ENCODE measurements at places on chromosomes 3 and 15.

- DNase-seq = no peak
Observed at GRCh38 chr3:126113733-126114442, 30.0 kb upstream of the SLC41A3 start.

DNA sequence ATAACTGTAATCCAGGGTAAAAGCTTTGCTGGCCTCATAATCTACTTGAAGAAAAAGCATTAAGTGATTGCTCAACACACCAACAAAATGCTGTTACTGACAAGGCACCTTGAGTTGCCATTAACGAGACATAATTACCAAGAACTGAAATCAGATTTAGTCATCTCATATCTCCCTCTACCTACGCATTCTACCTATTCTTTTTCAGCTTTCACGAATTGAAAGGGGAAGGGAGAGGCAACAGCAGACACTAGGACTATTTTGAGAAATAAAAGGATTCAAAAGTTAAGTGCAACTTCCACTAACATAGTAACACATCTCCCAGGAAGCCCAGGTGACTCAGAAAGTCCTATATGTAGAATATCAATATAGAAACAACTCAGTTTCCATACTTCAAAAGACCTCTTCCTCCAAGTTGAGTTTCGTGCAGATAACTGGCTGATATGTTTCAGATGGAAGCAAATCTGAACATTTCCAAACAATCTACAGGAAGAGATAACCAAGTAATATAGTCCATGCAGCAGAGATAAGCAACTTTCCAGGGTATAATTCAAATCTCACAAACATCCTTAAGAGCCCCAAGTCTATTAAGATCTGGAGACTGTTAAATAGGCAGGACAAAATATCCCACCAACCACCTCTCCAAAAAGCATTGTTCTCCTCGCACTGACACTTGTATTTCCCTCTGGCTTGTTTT lies 1.9 kb downstream of the OSBPL10 start:
- no peak for DNase-seq

DNA sequence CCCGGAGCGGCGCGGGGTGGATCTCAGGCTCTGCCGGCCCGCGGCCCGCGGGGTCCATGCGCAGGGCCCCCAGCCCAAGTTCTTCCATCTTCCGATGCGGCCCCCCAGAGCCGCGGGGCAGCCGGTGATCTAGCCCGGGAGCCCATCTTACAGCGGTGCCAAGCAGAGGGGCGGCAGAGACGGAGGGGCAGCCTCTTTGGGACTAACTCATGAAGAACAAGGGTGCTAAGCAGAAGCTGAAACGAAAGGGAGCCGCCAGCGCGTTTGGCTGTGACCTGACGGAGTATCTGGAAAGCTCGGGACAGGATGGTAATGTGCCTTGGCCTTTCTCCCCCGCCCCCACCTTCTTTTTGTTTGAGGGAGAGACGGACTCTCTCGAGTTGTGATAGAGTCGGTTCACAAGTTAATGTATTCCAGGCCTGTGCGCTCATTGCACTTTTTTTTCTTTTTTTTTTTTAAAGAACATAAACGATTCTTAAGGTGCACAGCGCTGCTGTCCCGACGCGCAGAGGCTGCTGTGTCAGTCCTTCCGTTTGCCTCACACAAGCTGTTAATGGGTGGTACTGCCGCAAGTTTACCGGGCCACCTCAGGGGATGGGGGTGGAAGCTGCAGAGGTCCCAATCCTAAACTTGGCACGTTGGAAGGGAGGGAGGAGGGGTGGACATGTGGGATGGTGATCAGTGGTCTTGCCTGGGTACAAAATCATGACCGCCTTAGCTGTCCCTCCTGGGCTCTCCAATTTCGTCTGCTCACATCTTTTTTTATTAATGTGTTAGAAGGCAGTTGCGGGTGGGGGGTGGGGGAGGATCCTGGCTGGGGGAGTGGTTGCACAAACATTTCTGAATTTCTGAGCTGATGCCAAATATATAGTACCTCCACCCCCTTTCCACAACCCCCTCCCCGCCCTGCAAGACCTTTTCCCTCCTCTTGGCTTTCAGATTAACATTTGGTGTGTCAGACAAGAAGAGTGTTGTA lies 801 bp downstream of the ARHGAP31 start:
- peak; percentile 63 for DNase-seq

- DNase-seq = no peak
Observed at GRCh38 chr3:15523660-15524417, 2.3 kb upstream of the COLQ start.

DNA sequence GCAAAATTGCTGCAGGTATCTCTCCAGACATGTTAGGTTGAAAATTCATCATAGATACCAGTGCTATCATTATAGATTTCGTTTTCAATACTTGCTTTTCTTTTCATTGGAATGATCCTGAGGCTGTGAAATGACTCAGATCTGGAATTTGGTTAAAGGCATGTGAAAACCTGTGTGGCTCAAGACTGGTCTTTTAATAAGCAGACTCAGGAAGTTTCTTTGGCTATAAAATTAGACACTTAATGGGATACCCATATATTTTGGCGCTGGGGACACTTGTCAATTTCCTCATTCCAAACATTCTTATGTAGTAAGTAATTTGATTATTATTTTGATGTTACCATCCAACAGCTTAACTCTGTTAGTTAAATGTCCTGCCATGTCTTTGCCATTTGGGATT lies 1041.1 kb upstream of the GBE1 start:
- no peak for DNase-seq

DNA sequence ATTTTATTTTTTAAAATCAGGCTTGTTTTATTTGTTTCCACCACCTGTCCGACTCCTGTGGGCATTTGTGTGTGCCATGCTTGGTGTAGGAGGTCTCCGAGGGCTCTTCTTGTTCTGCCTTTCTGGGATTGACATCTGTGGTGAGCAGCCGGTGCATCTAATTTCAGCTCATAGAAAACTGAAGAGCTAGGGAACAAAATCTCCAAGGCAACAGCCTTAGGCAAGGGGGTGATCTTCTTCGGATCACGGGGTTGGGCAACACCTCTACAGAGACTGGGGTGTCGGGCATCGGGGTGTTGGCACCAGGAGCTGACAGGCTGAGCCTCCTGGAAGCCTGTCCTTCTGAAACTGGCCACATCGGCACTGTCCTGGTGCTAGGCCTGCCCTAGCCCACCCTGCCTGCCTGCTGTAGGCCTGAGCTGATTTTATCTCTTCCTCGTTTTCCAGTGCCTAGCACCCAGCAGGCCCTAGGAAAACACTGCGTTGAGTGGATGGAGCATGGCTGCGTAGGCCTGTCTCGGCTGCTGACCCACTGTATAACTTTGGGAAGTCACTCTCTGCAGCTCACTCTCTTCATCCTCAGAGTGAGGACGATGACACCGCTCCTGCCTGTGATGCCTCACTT lies 10.3 kb downstream of the CHCHD6 start:
- DNase-seq = no peak

DNA sequence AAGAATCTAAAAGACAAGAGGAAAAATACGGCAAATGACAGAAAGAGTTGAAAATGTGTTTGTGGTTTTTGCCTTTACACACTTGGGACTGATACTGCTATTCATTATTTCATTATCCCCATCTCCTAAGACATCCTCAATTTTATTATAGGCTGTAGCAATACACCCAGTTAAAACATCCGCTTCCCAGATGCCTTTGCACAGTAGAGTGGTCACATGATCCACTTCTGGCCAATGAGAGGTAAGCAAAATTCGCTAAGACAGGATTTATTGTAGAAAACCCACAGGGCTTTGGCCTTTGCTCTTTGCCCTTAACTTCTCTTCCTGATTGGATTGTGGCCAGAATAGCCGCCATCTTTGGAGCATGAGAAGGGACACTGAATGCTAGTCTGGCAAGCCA lies 53.2 kb upstream of the BOC start:
- DNase-seq = no peak

DNA sequence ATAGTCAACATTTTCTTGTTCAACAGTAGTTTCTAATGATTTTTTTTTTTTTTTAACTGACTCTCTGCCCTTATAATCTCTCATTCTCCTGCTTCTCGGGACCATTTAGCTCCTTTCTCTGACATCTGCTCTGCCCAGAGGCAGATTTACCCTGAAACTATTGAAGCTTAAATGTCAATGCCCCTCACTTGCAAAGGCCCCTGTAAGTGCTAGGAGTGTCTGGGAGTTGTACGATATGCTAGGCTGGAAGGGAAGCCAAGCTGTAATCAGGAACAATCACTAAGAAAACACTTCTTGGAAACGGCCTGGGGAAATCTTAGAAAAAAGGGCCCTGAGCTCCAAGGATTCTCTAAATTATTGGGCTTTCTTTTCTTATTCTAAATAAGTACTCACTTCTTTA lies 5.8 kb upstream of the PLOD2 start:
- DNase-seq = no peak

DNA sequence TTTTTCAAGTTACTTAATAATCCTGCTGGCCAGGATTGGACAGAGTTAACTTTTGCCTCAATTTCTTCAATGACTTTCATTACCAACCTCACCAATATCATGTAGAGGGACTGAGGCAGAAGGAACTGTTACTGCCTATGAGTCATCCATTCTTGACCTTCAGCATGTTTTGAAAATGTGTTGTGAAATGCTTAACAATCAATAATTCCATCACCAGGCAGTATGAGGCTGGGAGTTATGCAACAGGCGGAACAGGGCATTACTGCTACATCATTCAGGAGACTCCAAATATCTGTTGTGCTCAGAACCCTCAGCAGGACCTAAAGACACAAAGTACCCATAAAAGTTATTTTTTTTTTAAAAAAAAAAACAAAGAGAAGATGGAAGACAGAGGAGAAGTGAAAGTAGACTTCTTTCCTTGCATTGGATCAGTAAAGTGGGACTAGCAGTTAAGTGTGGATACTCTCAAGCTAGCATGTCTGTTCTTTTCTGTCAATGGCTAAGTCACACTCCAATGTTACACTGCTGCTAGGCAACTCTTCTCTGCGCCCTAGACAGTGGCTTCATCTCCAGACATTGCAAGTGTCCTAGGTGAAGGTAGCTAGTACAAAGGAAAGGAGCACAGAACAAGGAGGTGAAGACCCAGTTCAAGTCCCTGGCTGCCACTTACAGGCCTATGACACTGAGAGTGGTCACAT lies 184.9 kb upstream of the LPP start:
- DNase-seq = no peak

GRCh38 chr3:129974833-129975704 lies 549 bp downstream of the TRH start:
- DNase-seq = no peak

DNA sequence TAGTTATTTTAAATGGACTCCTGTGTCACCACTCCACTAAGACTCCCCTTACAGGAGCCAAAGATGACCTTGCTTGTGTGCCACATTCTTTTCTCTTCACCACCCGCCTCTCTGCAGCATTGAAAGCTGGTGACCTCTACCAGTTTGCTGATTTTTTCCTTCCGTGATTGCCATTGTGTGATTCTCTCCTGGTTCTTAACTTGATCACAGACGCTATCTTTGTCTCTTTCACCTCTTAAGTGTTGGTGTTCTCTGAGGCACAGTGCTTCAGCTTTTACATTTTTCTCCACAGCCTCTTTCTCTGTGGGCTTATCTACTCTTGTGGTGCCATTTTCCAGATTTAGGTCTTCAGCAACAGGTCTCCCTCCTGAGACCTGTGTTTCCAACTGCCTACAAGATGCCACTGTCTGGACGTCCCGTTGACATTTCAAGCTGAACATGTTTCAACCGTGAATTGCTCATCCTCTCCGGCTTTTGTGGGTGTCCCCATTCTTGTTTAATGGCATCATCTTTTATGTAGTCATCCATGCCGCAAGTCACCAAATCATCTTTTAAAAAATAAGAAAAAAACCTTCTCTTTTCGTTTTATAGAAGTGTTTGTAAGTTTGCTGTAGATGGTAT lies 26.5 kb downstream of the IQGAP1 start:
- DNase-seq = no peak

DNA sequence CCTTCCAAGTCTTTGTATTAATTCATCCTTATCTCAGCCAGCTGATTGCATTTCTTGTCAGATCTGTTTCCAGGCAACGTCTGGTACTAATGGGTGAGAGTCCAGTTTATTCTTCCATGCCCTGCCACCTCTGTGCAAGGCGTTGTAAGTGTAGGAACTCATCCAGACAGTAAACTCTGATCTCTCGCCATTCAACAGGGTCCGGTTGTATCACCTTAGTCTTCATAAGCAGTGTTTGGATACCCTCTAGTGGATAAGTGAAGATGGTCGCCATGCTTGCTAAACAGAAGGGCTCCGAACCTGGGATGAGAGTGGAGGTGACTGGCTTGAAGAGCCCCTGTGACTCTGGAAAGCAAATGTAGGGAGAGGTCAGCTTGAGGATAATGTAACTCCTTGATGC lies 51.6 kb upstream of the CMTM7 start:
- peak; percentile 4 for DNase-seq

DNA sequence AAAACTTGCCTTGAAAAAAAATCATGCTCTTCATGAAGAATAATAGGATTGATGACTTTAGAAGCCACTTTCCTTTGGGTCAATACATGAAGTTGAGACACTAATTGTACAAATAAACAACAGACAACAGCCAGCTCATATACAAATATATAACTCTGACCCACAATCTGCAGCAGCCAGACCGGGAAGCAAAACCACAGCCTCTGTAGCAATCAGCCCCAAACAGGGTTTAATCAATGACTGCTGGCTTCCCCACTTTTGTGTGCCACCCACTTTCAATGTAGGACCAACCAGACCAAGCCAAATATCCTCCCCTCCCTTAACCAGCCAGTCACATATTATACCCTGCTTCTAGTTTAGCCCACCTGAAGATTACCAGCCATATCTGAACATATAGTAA lies 39.0 kb downstream of the IFT57 start:
- no peak for DNase-seq

DNA sequence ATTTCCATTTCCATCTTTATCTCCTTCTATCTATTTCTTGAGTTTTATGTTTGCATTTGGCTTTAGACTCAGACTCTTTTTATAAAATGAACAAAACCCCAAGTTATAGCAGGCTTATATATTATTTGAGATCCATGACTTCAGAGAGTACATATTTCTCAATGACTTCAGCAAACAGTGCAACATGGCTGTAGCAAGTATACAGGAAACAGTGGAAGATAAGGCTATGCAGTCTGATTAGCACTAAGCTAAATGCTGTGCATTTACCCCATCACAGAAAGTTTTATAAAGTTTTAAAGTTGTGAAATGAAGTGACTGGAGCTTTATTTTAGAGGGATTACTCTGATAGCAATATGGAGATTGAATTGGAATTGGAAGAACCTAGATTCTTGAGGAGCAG lies 463.5 kb upstream of the TGFBR2 start:
- no peak for DNase-seq

DNA sequence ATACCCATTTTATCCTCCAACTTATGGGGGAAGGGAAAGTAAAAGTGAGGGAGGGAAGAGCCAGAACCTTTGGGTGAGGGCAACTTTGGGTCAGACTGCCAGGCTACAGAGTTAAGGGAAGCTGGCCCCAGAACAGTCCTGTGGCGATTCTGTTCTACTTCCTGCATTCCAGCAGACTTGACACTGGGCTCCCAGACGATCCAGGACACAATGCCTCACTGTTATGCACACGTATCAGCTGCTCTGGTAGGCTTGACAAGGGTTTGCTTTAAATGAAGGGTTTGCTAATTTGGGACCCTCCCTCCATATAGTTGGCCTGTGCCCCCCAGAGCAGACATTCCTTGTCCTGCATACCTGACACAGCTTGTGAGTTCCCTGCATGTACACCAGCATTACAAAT lies 10.7 kb downstream of the GORASP1 start:
- no peak for DNase-seq

Measured in T-cell (primary cell).